ENCODE measurements at places on chromosomes 5 and 9.

DNA sequence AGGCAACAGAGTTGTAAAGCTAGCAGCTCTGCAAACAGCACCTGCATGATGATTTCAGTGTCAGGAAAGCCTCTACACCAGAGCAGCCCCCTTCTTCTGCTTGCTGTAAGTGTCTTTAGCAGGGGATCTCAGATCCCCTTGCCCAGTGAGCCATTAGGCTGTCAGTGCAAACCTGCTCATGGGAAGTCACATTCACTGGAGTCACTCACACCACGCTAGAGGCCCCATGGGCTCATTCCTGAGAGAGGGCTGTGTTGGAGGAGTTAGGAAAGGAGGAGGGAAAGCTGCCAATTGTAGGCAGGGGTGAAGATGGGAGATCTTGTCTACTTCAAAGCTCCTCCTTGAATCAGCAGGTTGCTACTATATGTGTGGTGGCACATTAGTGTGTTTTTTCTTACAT, 275.2 kb downstream of the SMARCA2 start:
- no peak for DNase-seq

DNA sequence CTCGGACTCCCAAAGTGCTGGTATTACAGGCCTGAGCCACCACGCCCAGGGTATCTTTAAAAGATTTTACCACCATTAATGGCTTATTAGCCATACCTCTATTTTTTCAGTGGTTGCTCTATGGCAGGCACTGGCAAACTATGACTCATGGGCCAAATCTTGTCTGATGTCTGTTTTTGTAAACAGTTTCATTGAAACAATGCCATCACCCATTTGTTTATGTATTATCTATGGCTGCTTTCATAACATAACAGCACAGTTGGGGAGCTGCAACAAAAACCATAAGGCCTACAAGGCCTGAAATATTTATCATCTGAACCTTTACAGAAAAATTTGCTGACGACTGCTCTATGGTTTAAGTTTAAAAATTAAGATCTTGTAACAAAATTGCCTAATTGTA, 66.8 kb downstream of the SLC38A9 start:
- no peak for DNase-seq

GRCh38 chr9:22107202-22108045, 98.3 kb upstream of the CDKN2B start:
- DNase-seq = no peak

- no peak for DNase-seq
These were observed 144.1 kb upstream of the LRRTM2 start for GRCh38 chr5:139019211-139019610.

DNA sequence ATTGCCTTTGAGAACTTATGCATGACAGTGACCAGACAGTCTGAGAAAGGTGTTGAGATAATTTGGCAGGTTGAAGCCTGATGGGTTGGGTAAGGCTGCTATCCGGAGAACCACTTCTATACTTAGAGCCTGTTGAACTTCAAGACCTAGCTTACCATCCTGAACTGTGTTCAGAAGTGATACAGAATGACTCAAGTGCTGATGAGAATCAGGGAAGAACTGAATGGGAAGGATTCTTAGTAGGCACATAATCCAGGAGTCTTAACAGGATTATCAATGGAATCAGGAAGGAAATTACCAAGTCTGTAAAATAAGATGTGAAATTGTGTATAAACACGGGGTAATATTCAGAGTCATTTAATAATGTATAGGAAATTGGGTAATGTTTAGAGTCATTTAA, 9.0 kb upstream of the PAPPA start:
- DNase-seq = no peak

DNA sequence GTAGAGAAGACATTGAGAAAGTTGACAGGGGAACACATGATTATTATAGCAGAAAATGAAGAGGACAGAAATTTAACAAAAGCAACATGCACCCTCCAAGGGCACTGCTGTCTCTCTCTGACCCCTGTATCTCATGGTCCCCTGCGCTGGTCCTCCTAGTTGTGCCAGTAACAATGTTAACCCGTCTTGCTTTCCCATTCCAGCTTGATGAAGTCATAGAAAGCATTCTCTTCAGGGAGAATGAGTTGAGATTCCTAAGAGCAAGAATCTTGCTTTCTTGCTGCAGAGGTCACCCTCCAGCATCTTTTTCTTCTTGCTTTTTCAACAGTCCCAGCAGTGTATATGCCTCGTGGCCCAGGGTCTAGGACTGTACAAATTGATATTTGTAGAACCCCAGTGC, 279.6 kb upstream of the ADAMTSL1 start:
- no peak for DNase-seq
